Stomach (tissue), 19 donors: ENCODE measurements at places on chromosomes 7 and 10. TPM values are rescaled to one million over a fixed set of nuclear protein-coding genes. Genes with fewer than 3 reads are reported as not detected.

LRMDA gene
- polyA plus RNA-seq, result 30.2 TPM

HKDC1 gene
- 0.19 TPM for polyA plus RNA-seq

DNA sequence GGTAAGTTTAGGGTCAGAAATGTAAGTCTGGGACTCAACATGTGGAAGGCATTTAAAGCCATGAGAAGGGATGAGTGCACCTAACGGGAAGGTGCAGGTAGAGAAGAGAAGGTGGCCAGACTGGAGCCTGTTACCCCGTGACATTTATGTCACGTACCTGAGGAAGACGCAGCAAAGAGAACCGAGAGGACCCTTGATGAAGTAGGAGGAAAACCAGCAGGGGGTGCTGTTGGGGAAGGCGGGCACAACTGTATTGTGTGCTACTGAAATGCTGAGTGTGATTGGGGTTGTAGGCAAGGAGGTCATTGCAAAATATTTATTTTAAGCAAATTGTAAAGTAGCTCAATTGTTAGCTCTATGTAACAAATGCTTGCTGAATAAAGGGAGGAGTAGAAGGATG lies 338.2 kb upstream of the PRKCQ start:
- H3K36me3 ChIP-seq, result no peaks in the 10 kb centered on the region
- peak; percentile 52 for DNase-seq
- H3K27me3 ChIP-seq, result no peaks in the 10 kb centered on the region
- H3K27ac ChIP-seq, result peak overlapping the region; percentile 4

GRCh38 chr10:92219559-92219958 lies 71.3 kb downstream of the CPEB3 start:
- no peak overlapping the region for H3K4me3 ChIP-seq
- no peaks in the 10 kb centered on the region for H3K4me1 ChIP-seq
- H3K27ac ChIP-seq, result no peak overlapping the region
- H3K36me3 ChIP-seq, result peaks cover 14% of the 10 kb centered on the region
- no peak for DNase-seq

GRCh38 chr7:47046949-47047348 lies 535.0 kb downstream of the TNS3 start:
- no peaks in the 10 kb centered on the region for H3K27me3 ChIP-seq
- peaks cover 32% of the 10 kb centered on the region for H3K4me1 ChIP-seq
- DNase-seq, result no peak
- no peaks in the 10 kb centered on the region for H3K36me3 ChIP-seq
- no peak overlapping the region for H3K4me3 ChIP-seq
